ENCODE measurements at places on chromosomes 2 and 18. TPM values are rescaled to one million over a fixed set of nuclear protein-coding genes. Genes with fewer than 3 reads are reported as not detected.
A peak's percentile ranks its signal among the peaks of the same experiment; 100 is the strongest.

GRCh38 chr2:159185401-159186130 is 100.9 kb downstream of the WDSUB1 start:
- no peak for DNase-seq

- peak; percentile 66 for DNase-seq
Observed at GRCh38 chr2:237699870-237700511, 72.6 kb downstream of the LRRFIP1 start.

GRCh38 chr2:157971702-157972101 is 95.6 kb upstream of the ACVR1 start:
- no peak for DNase-seq

Gene KIF1A
- 0.10 TPM for polyA plus RNA-seq

Gene NAPG
- 8.9 TPM for polyA plus RNA-seq

Data from spleen (tissue), 13 donors.